CD14-positive monocyte (primary cell): ENCODE measurements at places on chromosomes 6 and 20. TPM values are rescaled to one million over a fixed set of nuclear protein-coding genes. Genes with fewer than 3 reads are reported as not detected.

The C6orf58 gene
- polyA plus RNA-seq: not detected

The BPIFA1 gene
- polyA plus RNA-seq: not detected

The TMEM170B gene
- 19.7 TPM for polyA plus RNA-seq

The C6orf163 gene
- polyA plus RNA-seq: 0.26 TPM

The SLC17A2 gene
- polyA plus RNA-seq: not detected in 2 replicates

The PARD6B gene
- 0.13 TPM for polyA plus RNA-seq

The BPIFB2 gene
- polyA plus RNA-seq: not detected

The HSPA1L gene
- polyA plus RNA-seq: 0.53 TPM
